ENCODE measurements at places on chromosomes 3 and 15.

GRCh38 chr15:76575274-76575673 is 238.7 kb downstream of the ISL2 start:
- DNase-seq: peak; percentile 26

GRCh38 chr15:59437817-59438624 is at the start of gene FAM81A:
Gene FAM81A, plus strand, starts transcription at chr15:59438186. Its CDS starts 20,441 bp downstream, at chr15:59458627.
- peak; percentile 57 for DNase-seq

DNA sequence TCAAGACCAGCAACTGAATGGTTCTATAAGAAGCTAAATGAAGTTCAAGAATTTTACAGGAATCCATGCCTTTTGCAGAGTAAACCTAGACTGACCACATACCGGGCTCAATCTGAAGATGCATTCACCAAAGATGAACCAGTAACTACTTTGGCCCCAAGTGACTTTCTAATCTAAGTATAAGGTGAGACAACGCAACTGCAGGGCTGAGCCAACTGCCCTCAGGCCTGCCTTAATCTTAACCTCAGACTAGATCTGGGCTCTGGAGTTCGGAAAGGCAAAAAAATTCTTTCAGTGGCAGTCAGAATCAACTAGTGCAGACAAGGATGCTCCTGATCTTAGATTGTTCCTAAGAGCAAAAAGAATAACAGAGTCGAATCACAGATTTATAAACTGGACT is 48.3 kb downstream of the EXD1 start:
- DNase-seq: no peak

DNA sequence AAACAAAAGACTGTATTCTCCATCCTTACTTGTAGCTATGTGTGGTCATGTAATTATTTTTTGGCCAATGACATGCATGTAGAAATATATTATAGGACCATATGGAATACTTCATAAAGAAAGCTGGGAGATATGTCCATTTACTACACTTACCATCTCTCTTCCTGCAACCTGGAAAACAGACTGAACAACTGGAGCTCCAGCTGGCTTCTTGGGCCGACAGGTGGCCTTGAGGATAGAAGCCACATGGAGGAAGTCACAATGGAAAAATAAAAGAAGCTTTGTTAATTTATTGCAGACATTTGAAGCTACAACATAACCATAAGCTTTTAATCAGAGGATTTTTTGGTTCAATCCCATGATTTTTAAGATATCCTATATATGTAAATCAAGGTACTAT is 167.9 kb upstream of the CBLB start:
- no peak for DNase-seq

GRCh38 chr15:101139986-101140696 is 111.7 kb downstream of the CHSY1 start:
- DNase-seq: no peak

DNA sequence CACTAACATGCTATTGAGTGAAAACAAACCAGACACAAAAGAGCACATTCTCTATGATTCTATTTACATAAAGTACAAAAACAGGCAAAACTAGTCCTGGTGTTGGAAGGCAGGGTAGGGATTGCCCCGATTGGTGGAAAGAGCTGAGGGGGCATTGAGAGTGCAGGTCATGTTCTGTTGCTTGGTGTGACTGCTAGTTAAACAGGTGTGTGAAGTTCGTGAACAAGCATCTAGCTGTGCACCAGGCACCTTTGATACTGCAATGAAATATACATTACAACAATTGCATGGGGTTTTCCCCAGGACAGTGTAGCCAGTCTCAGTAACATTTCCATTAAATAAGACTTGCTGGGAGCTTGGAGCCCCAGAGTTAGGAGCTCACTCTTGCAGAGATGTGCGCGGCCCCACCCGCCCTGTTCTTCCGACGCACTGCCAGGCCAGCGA is 26.3 kb upstream of the THRB start:
- no peak for DNase-seq

GRCh38 chr3:41324156-41324475 is 124.8 kb downstream of the CTNNB1 start:
- no peak for DNase-seq

DNA sequence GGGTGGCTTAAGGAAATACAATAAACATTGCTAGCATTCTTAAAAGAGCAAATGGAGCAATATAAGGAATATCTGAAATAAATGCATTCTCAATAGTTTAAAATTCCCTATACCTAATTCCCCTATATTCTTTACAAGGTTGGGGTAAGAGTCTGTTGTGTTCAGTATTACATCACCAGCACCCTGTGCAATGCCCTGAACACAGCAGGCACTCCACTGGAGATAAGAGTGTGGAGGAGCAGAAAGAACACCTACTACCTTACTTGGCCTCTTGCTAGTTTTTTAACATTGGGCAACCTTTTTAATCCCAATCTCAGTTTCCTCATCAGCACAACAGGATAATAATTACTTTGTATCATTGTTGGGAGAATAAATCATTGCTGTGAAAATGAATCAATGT is 140.2 kb upstream of the PLXND1 start:
- no peak for DNase-seq

DNA sequence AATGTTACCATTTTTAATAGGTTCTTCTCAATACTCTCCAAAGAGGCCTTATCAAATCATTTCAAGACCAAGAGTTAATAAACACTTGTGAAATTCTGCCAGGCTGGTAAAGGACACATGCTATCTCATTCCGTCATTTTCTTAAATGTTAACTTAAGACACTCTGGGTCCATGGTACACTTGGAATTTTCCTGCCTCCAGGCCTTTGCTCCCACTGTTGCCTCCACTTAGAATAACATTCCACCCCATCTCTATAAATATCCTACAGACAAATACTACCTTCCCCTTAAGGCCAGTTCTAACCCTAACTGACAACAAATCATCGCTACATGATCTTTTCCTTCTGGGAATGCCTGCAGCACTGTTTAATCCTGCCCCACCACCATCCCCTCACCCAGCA is 24.1 kb downstream of the MAGI1 start:
- no peak for DNase-seq

DNA sequence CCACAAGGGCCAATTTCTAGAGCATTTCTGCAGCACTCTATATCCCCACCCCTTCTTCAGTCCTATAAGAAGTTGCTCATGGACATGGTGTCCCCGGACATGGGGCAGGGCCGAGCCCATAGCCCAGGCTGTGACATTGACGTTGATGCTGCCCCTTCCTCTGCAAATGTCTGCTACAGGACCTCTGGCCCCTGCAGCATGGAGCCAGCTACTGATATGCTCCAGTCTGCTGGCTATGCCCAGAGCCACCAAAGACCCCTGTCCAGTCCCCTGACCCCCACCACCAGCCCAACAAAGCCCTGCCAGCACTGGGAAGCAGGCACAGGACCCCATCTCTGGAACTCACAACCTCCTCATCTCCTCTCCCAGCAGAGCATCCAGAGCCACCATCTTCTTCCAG is 120.1 kb upstream of the SMAD3 start:
- no peak for DNase-seq

- peak; percentile 75 for DNase-seq
These were observed 24.5 kb downstream of the IQGAP1 start for GRCh38 chr15:90412356-90413194.

- no peak for DNase-seq
These were observed 152.6 kb downstream of the ZNF621 start for GRCh38 chr3:40677321-40677720.

GRCh38 chr3:102269406-102269805 is 165.4 kb upstream of the ZPLD1 start:
- DNase-seq: no peak

GRCh38 chr3:134066651-134067530 is 37.2 kb upstream of the SLCO2A1 start:
- DNase-seq: no peak

DNA sequence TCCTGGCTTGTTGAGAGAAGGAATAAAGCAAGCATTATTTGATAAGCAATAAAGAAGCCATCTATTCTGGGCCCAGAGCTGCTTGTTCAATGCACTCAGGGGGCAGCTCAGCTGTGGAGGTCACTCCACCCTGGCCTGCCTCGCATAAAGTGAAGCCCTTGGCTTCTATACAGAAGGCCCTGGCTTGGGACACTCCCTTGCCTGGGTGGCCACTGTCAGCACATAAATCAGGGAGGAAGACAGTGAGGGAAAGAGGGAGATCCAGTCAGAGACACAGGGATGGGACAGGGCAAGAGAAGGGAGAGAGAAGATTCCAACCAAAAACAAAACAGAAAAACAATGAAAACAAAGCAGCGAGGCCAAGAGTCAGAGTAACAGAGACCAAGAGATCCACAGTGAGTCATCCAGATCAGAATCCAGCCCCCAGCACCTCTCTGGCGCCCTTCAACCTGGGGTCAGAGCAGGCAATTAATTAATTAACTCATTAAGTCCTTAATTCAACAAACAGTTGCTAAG is 11.8 kb downstream of the INSYN1 start:
- no peak for DNase-seq

DNA sequence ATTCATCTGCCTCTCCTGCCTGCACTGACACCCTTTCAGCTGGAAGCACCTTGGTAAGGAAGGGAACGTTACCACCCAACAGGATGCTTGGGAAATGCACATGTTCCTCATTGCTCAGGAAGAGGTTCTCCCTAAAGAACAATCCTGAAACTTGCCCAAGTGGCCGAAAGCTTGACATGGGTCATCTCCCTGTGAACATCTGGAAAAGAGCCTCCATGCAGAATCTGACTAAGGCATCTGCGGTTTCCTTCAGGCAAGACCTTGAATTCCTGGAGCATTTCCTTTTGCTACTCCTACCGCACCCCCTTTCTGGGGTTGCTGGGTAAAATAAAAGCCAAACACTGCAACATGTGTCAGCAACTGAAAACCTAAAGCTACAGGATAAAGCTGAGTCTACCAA is 68.7 kb upstream of the SNRK start:
- DNase-seq: no peak

DNA sequence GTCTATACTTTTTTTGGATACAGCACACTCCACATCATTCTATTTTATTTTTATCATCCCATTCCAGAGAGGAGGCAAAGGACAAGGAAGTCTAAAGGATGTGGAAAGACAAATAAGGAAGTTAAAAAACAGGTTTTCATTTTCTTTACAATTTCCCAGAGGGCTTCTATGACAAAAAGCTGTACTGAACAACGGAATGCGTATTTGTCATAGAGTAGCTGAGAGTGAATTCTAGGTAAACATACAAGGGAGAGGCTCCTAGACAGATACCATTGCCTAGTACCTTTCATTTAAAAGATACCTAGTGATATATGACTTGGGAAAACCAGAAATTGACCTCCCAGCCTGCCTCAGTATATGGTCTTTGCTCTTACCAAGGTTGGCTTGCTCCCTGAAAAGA is 341.7 kb downstream of the FHIT start:
- no peak for DNase-seq

DNA sequence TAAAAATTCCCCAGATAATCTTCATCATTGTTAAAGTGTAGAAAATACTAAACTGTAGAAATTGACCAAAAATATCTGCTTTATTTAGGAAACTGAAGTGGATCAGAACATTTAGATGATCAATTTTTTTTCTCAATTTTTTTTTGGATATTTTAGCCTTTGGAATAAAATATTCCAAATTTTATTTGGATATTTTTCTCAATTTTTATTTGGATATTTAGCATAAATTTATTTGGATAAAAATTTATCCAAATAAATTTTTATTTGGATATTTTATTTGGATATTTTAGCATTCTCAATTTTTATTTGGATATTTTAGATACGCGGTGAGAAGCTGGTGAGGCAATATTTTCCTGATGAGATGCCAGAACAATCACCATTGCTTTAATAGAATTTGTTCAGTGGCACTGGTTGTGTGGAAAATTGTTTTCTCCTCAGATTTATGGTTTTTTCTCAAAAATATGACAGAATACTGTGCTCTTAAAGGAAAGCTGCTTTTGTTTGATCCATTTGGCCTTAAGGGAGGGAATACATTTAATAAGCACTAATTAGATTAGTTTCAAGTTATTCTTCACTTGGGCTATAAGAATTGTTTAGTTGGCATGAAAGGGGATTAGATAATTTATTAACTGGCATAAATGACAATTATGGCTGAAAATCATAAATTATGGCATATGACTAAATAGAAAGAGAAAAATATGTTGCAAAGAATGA is 470.1 kb downstream of the MFSD1 start:
- DNase-seq: no peak

DNA sequence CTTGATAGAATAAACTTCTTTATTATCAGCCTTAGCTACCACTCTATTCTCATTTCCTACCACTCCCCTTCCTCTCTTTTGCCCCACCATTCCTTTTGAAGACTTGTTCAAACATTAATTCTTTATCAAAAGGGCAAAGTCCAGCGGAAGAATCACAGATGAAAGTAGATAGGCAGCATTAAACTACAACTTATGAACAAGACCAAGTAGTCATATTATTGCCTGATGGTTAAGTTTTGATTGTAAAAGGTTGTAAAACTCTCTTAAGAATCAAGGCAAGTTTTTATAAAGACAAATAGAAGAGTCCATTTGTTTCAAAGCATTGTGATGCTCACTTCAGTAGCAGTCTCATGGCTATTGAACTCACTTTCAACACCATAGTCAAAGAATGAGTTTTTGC is 22.4 kb upstream of the TGFBR2 start:
- DNase-seq: no peak

DNA sequence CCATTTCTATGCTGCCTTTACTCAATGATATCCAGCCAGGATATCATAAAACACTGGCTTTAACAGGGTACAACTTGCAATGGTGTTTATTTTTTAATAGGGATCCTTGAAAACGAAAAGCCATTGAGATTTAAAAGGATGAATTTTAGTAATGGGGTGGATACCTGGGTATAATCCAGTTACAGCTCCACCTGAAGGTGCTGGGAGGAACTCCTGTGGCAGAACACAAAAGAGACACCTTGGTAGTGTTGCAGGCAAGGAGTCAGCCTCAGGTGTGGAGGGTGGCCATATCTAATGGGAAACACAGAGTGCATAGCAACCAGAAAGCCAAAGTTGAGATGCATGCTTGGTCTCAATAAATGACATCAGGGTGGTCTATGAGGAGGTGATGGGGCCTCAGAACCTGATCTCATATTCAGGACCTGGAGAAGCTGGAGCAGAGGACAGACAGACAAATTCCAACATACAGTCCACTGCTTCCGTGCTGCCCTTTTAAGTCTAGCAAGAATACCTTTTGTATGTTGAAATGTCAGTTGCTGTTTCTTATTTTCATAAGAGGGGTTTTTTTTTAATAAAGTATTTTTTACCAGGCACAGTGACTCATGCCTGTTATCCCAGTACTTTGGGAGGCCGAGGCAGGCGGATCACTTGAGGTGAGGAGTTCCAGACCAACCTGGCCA is 12.0 kb upstream of the PAQR9 start:
- no peak for DNase-seq

DNA sequence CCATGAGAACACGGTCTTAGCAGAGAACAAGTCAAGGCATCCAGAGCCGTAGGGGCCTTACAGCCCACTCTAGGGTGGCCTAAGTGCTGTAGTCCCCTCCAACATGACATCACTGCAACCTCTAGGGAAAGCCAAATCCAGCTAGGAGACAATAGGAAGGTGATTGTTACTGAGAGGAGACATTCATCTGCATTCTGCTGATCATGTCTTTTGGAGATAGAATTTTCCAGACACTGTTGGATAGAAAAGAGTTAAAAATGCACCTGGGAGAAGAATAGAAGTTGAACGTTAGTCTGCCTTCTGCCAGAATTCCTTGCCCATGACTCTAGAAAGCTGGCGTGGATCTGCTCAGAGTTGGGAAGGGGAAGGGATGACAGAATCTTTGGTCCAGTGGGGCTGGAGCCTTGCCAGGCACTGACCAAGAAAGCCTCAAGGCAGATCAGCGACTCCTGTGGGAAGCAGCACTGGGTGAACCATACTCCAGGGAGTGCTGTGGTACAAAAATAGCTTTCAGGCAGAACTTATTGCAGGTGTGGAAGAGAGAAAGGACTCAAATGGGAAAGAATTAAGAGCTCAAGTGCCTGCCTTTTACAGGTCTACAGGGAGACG is 44.8 kb upstream of the RAF1 start:
- peak; percentile 73 for DNase-seq

All from iris pigment epithelial cell (primary cell).